ENCODE measurements at places on chromosomes 13 and 19.
A peak's percentile ranks its signal among the peaks of the same experiment; 100 is the strongest.

DNA sequence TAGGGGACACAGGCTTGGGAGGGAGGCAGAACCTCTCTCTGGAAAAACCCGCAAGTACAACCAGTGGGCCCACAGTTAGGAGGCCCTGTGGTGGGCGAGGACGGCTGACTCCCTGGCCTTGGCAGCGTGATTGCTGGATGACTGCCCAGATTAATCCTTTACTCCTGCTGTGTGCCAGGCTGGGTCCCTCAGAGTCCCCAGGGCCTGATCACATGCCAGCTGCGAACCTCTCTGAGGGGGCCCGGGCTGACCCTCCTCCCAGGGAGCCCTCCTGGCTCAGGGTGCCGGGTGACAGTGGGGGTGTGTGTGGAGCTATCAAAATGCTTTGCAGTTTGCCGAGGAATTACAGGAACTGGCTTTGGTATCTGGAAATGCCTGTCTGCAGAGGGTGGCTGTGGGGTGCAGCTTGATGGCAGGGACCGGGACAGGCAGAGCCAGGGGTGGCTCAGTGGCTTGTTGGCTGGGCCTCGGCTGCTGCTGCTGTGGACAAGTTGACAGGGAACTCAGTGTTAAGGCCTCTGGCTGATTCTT lies 48.9 kb downstream of the DNM2 start:
- peak; percentile 57 for DNase-seq
- peaks cover 15% of the 10 kb centered on the region for H3K4me1 ChIP-seq
- H3K36me3 ChIP-seq: no peaks in the 10 kb centered on the region
- H3K4me3 ChIP-seq: no peak overlapping the region
- peak overlapping the region; percentile 98 for H3K27ac ChIP-seq

- DNase-seq: no peak
- no peak overlapping the region for H3K4me3 ChIP-seq
- H3K27ac ChIP-seq: no peak overlapping the region
- H3K27me3 ChIP-seq: peaks cover 59% of the 10 kb centered on the region
These were observed 2.0 kb downstream of the NFIC start for GRCh38 chr19:3368441-3368795.

DNA sequence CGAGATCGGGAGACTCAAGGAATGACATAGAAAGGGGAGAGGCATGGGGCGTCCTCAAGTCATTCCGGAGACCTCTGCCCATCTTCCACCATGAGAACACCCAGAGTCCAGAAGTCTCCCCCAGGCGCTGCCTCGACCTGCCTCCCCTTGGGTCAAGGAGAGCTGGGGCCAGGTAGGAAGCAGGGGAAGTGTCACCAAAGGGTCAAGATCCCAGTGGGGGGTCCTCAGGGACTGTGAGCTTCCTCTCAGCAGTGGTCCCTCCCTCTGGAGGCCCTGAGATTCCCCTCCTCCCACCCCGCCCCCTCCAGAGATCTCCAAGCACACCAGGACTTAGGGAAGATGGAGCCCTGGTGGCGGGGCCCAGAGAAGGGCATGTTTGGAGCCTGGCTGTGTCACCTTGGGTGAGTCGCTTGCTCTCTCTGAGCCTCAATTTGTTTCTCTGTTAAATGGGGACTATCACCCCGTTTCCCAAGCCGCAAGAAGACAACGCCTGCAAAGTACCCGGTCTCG lies 919 bp downstream of the DACT3 start:
- H3K27me3 ChIP-seq: no peaks in the 10 kb centered on the region
- no peaks in the 10 kb centered on the region for H3K36me3 ChIP-seq
- H3K4me1 ChIP-seq: peaks cover 14% of the 10 kb centered on the region
- DNase-seq: peak; percentile 43
- peak overlapping the region; percentile 80 for H3K27ac ChIP-seq

DNA sequence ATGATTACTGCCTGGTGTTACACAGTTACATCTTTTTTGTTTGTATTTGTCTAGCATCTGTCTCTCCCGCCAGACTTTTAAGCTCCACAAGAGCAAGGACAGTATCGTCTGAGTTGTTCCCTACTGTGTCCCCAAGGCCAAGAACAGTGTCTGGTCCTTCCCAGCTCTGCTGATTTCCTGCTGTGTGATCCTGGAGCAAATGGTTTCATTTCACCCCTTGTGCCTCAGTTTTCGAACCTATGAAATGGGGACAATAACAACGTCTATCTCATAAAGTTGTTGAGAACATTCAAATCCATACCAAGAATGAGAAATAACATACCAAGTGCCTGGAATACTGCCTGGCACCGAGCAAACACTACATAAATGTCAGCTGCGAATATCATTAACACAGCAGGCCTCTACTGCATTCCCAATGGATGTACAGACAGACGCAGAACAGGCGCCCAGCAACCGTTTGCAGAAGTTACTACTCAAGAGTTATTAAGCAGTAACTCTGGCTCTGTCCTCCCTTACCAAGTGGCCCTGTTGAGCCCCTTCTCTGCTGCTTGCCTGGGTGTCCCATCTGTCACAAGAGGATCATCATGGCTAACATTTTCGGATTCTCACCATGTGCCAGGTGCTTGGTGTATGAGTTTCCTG lies 11.4 kb downstream of the XRCC1 start:
- H3K4me1 ChIP-seq: no peaks in the 10 kb centered on the region
- DNase-seq: no peak
- H3K36me3 ChIP-seq: peaks cover 6% of the 10 kb centered on the region
- no peaks in the 10 kb centered on the region for H3K27me3 ChIP-seq

GRCh38 chr19:35549174-35549788 lies 3.9 kb downstream of the TMEM147 start:
- H3K4me3 ChIP-seq: no peak overlapping the region
- no peak overlapping the region for H3K27ac ChIP-seq
- DNase-seq: peak; percentile 89
- no peaks in the 10 kb centered on the region for H3K27me3 ChIP-seq
- peaks cover 3% of the 10 kb centered on the region for H3K4me1 ChIP-seq
- no peaks in the 10 kb centered on the region for H3K36me3 ChIP-seq

DNA sequence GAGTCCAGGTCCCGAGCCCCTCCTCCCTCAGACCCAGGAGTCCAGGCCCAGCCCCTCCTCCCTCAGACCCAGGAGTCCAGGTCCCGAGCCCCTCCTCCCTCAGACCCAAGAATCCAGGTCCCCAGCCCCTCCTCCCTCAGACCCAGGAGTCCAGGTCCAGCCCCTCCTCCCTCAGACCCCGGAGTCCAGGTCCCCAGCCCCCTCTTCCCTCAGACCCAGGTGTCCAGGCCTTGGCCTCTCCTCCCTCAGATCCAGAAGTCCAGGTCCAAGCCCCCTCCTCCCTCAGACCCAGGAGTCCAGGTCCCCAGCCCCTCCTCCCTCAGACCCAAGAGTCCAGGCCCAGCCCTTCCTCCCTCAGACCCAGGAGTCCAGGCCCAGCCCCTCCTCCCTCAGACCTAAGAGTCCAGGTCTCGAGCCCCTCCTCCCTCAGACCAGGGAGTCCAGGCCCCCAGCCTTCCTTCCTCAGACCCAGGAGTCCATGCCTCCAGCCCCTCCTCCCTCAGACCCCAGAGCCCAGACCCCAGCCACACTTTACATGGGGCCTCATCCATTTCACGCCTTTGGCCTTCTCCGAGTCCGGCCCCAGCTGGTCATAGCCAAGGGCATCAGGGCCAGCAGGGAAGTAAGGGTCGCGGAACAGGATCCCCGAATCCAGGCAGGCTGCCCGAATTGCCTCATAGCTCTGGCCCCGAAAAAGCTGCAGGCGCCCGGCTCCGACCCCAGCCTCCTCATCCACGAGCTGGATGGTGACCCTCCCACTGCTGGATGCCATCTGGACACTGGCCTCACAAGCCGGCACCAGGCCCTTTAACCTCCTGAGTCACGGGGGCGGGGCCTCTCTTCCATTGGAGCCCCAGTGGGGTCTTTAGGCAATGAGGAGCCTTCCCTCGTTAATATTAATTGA lies 628 bp downstream of the CAPN12 start:
- no peak for DNase-seq
- H3K27ac ChIP-seq: no peak overlapping the region
- H3K4me3 ChIP-seq: no peak overlapping the region
- H3K36me3 ChIP-seq: no peaks in the 10 kb centered on the region

- no peaks in the 10 kb centered on the region for H3K36me3 ChIP-seq
- peak overlapping the region; percentile 98 for H3K27ac ChIP-seq
- DNase-seq: no peak
These were observed 41.3 kb upstream of the NPAS1 start for GRCh38 chr19:46978171-46978869.

- no peak for DNase-seq
- no peaks in the 10 kb centered on the region for H3K27me3 ChIP-seq
- H3K27ac ChIP-seq: peak overlapping the region; percentile 1
- H3K4me3 ChIP-seq: no peak overlapping the region
- no peaks in the 10 kb centered on the region for H3K4me1 ChIP-seq
These were observed 68.7 kb downstream of the IPO5 start for GRCh38 chr13:98022210-98022609.

GRCh38 chr19:30112666-30113065 lies 170.6 kb downstream of the URI1 start:
- H3K36me3 ChIP-seq: no peaks in the 10 kb centered on the region
- no peak for DNase-seq
- no peaks in the 10 kb centered on the region for H3K27me3 ChIP-seq
- no peaks in the 10 kb centered on the region for H3K4me1 ChIP-seq

GRCh38 chr13:110885966-110886869 lies 28.7 kb downstream of the ANKRD10 start:
- DNase-seq: no peak
- H3K4me1 ChIP-seq: no peaks in the 10 kb centered on the region
- H3K36me3 ChIP-seq: peaks cover 6% of the 10 kb centered on the region

GRCh38 chr19:18793144-18794028 lies 2.3 kb upstream of the COMP start:
- no peak for DNase-seq
- no peak overlapping the region for H3K4me3 ChIP-seq
- H3K4me1 ChIP-seq: no peaks in the 10 kb centered on the region
- no peaks in the 10 kb centered on the region for H3K36me3 ChIP-seq
- no peak overlapping the region for H3K27ac ChIP-seq
- H3K27me3 ChIP-seq: peaks cover 99% of the 10 kb centered on the region

- no peaks in the 10 kb centered on the region for H3K36me3 ChIP-seq
- no peak for DNase-seq
- no peak overlapping the region for H3K27ac ChIP-seq
- H3K27me3 ChIP-seq: no peaks in the 10 kb centered on the region
- no peaks in the 10 kb centered on the region for H3K4me1 ChIP-seq
These were observed 17.9 kb downstream of the SLAIN1 start for GRCh38 chr13:77715233-77715891.

- H3K36me3 ChIP-seq: no peaks in the 10 kb centered on the region
- H3K4me1 ChIP-seq: no peaks in the 10 kb centered on the region
- no peak for DNase-seq
- no peak overlapping the region for H3K27ac ChIP-seq
- no peak overlapping the region for H3K4me3 ChIP-seq
These were observed 414.6 kb downstream of the TDRD3 start for GRCh38 chr13:60811581-60811980.

DNA sequence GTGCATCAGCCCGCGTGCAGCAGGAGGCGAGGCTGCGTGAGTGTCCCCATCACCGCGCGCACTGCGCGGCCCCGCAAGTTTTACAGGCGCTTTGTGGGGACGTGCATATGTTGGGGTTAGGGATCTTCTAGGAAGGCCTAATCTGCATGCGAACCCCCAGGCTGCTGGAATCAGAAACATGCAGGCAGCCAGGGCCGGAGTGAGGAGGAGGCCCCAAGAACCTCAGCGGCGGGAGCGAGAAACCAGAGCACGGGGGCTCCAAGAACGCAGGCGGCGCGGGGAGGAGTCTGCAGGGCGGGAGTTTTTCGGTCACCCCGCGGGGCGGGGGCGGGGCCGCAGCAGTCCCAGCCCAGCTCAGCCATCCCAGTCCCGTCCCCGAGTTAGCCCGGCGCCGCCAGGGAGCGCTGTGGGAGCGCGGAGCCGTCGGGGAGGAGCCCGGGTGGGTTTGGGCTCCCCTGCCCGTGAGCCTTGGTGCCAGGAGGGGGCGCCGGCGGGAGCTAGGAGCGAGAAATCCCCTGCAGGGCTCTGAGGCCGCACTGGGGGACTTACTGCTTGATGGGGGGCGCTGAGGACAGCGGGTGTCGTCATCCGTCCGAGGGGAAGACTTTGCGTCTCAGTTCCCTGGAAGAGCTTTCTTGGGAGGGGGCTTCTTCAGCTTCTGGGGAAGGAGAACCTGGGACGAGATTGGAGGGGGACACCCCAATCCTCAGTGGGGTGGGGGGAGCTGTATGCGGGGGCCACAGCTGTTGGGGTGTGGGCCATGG lies 933 bp upstream of the NRTN start:
- no peaks in the 10 kb centered on the region for H3K36me3 ChIP-seq
- no peak overlapping the region for H3K27ac ChIP-seq
- H3K4me3 ChIP-seq: peak overlapping the region; percentile 13
- no peaks in the 10 kb centered on the region for H3K27me3 ChIP-seq

- no peak overlapping the region for H3K4me3 ChIP-seq
- H3K4me1 ChIP-seq: no peaks in the 10 kb centered on the region
- peak; percentile 58 for DNase-seq
- H3K36me3 ChIP-seq: no peaks in the 10 kb centered on the region
- H3K27me3 ChIP-seq: peaks cover 53% of the 10 kb centered on the region
These were observed 1.6 kb upstream of the KLK10 start for GRCh38 chr19:51020988-51021651.

DNA sequence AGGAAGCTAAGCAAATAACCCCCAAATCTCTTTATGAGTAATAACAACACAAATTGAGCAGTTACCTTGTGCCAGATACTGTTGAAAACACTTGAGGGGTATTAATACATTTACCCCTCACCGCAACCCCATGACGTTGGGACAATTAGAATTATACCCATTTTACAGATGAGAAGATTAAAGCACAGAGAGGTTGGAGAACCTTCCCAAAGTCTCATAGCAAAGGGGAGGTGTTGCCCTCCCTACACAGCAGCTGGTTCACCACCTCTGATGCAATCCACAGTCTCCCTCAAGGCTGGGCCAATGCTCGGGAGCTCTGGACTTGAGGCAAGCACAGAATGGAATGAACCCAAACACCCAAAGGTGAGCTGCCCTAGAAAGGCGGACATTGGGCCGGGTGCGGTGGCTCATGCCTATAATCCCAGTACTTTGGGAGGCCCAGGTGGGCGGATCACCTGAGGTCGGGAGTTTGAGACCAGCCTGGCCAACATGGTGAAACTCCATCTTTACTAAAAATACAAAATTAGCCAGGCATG lies 3.9 kb upstream of the CCNE1 start:
- H3K4me3 ChIP-seq: no peak overlapping the region
- DNase-seq: no peak
- H3K4me1 ChIP-seq: no peaks in the 10 kb centered on the region
- no peaks in the 10 kb centered on the region for H3K27me3 ChIP-seq
- no peak overlapping the region for H3K27ac ChIP-seq

DNA sequence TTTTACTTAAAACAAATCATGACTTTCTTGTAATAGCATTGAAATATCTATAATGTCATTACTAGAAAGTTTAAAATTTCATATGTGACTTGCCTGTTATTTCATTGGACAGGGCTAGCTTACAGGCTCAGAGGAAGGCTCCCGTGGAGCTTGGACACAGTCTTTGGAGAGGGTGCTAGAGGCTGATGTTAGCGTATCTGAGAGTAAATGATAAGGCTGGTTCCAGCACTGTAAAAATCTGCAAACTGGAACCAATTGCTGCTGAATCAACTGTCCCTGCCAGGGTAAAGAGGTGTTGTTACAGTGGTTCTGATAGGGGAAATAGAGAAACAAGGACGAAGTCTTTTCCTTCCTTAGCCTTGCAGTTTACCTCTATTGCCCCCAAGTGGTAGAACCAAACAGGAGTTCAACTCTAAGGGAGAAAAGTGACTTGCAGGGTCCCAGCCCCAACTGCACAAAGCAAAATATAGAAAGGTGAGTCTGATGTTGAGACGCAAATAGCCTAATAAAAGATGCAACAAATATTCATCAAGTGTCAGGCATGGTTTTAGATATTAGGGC lies 901.7 kb downstream of the DIAPH3 start:
- peaks cover 5% of the 10 kb centered on the region for H3K4me1 ChIP-seq
- no peak overlapping the region for H3K27ac ChIP-seq
- DNase-seq: peak; percentile 60

All from cardiac muscle cell (in vitro differentiated cells and primary cell).